HFFc6 (cell line): ENCODE measurements at places on chromosomes 12 and 14. TPM values are rescaled to one million over a fixed set of nuclear protein-coding genes. Genes with fewer than 3 reads are reported as not detected.

DNA sequence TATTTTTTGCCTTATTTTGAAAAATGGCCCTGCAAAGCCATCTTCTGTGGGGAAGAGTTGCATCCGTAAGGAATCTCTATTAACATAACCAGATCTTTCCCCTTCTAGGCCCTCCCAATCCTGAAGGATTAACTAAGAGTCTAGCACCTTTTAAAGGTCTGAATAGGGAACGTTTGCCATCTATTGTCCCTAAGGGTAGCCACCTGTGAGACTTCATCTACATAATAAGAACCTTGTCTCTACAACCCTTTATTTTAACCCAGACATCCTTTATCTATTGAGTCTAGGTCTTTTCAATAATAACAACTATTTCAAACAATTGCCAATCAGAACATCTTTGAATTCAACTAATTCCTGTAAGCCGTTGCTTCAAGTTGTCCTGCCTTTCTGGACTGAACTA, 4.4 kb downstream of the EDDM3B start:
- DNase-seq = no peak

DNA sequence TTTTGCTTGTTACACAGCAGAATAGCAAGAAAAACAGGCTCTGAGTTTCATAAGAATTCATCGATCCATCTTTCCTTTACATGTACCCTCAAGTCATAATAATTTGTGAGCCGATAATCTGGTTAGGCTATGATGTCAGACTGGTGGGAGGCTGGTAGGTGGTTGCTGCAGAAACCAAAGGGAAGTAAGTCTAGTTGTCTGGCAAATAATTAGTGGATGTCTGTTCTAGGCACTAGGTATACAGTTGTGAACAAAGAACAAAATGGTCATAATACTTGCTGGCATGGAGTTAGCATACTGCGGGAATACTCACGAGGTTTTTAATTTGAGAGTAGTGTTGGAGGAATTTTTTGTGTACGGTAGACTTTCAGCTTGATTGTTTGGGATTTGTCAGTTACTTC, 8.8 kb downstream of the SUSD6 start:
- DNase-seq = no peak

DNA sequence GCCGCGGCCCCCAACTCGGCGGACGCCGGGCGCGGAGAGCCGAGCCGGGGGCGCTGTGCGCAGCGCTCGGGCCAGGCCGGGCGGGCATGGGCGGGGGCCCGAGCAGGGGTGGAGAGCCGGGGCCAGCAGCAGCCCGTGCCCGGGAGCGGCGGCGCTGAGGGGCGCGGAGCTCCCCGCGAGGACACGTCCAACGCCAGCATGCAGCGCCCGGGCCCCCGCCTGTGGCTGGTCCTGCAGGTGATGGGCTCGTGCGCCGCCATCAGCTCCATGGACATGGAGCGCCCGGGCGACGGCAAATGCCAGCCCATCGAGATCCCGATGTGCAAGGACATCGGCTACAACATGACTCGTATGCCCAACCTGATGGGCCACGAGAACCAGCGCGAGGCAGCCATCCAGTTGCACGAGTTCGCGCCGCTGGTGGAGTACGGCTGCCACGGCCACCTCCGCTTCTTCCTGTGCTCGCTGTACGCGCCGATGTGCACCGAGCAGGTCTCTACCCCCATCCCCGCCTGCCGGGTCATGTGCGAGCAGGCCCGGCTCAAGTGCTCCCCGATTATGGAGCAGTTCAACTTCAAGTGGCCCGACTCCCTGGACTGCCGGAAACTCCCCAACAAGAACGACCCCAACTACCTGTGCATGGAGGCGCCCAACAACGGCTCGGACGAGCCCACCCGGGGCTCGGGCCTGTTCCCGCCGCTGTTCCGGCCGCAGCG, 639 bp downstream of the FZD10 start:
- DNase-seq = no peak

- DNase-seq = peak; percentile 2
Measured at GRCh38 chr14:58362798-58363412, 32.8 kb upstream of the TOMM20L start.

- DNase-seq = no peak
Measured at GRCh38 chr12:124605150-124605882, 37.9 kb upstream of the NCOR2 start.

DNA sequence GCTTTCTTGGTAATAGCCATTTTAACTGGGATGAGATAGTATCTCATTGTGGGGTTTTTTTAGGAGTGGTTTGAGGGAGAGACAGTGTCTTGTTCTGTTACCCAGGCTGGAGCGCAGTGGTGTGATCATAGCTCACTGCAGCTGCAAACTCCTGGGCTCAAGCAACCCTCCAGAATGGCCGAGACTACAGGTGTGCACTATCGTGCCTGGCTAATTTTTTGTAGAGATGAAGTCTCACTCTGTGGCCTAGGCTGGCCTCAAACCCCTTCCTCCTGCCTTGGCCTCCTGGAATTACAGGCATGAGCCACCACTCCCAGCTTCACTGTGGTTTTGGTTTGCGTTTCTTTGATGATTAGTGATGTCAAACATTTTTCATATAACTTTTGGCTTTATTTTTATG, 293.6 kb downstream of the ERC1 start:
- DNase-seq = no peak

- DNase-seq = no peak
Measured at GRCh38 chr14:103317976-103318580, 16.0 kb upstream of the EIF5 start.

DNA sequence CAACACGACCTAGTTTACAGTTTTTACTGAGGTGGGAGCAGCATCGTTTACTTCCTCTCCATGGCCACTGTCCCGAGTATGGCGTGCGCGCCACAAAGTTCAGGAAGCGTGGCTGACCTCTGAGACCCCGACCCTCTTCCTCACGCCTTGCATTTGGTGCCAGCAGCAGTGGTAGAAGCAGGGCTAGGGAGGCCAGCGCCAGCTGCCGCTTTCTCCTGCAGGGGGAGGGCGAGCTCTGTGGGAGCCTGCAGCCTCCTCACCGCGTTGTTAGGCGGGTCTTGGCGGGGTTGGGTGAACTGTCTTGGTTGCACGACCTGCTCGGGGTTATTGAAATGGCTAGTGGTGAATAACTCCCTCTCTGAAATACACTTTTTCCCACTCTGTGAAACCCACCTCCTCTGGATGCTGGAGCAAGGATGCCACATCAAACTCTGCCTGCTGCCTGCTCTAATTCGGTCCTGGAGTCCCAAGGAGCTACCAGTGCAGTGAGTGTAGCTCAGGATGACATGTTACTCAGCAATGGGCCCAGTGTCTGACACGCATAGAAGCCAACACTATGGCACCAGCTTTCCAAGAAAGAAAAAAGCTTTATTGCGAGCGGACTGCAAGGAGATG, 22.3 kb upstream of the TDRD9 start:
- DNase-seq = no peak

DNA sequence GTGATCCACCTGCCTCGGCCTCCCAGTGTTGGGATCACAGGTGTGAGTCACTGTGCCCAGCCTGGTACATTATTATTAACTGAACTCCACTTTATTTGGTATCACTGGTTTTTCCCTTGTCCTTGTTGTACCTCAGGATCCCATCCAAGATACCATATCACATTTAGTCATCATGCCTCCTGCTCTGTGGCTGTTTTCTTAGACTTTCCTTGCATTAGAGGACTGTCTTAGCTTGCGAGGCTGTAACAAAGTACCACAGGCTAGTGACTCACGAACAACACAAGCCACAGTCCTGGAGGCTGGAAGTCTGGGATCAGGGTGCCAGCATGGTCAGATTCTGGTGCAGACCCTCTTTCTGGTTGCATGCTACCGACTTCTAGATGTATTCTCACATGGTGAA, 12.2 kb downstream of the KLC1 start:
- DNase-seq = peak; percentile 87

- DNase-seq = no peak
Measured at GRCh38 chr12:51222461-51222860, 4.6 kb upstream of the POU6F1 start.

DNA sequence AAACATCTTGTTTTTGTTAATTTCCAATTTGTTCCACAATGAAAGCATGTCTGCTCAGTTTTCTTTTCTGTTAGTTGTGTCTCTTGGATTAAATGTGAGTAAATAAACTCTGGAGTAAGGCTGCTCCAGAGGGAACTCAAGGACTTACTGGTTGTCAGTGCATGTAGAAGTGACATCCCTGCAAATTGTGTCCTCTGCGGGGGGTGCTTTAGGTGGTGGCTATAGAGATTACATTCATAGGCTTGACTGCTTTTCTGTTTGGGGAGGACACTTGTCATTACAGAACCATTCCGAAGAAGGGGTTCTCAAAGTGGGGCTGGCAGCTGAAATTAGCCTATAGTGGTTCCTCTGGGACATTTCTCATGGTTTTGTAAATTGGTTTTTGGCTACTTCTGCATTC, 8.8 kb downstream of the TMTC2 start:
- no peak for DNase-seq

DNA sequence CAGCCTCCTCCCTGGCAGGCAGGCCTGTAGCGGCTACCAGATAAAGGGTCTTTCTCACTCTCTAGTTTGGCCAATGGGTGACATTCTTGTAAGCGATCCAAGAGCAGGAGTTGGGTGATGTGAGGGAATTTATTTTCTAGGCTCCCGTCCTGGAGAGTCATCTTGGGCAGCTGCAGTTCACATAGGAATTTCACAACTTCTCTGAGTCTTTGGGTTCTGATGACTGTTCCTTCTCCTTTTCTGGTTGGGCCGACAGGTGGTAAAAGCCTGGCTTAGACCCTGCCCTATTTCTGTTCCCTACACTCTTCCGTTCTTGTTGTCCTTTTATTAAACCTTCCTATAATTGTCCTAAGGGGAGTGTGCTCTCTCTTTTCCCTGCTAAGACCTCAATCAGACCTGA, 42.6 kb upstream of the POC1B start:
- DNase-seq = no peak

GRCh38 chr14:59455411-59455810, 9.8 kb downstream of the GPR135 start:
- peak; percentile 17 for DNase-seq

GRCh38 chr12:16300122-16300521, 22.6 kb upstream of the SLC15A5 start:
- peak; percentile 8 for DNase-seq

NFE2 gene
- 0.21 to 0.42 TPM (median 0.39 TPM) in 3 replicates for total RNA-seq

SLC5A8 gene
- total RNA-seq = not detected in 2 replicates

KCNJ8 gene
- 0.69 to 8.4 TPM (median 1.7 TPM) in 3 replicates for total RNA-seq

ARHGAP9 gene
- total RNA-seq = 0.07 to 0.45 TPM (median 0.21 TPM) in 3 replicates

KLRC4 gene
- not detected in 3 replicates for total RNA-seq

PLEKHH1 gene
- total RNA-seq = 0.13 to 0.21 TPM (median 0.13 TPM) in 3 replicates

SERPINA5 gene
- not detected in 3 replicates for total RNA-seq

NR1H4 gene
- total RNA-seq = not detected in 3 replicates

LMO3 gene
- 0.34 and 0.46 TPM in 2 replicates for total RNA-seq

LIN7A gene
- total RNA-seq = 14.8 to 23.4 TPM (median 15.8 TPM) in 3 replicates
